Stimulated activated CD4-positive, alpha-beta T cell treated with anti-CD3 and anti-CD28 coated beads, Interleukin-12 subunit alpha, Interleukin-12 subunit beta, amount 100 ng/mL, for 24 hours (primary cell): ENCODE measurements at places on chromosomes 11 and 22.

GRCh38 chr22:44291265-44291664 lies 21.5 kb downstream of the SHISAL1 start:
- no peak for DNase-seq

DNA sequence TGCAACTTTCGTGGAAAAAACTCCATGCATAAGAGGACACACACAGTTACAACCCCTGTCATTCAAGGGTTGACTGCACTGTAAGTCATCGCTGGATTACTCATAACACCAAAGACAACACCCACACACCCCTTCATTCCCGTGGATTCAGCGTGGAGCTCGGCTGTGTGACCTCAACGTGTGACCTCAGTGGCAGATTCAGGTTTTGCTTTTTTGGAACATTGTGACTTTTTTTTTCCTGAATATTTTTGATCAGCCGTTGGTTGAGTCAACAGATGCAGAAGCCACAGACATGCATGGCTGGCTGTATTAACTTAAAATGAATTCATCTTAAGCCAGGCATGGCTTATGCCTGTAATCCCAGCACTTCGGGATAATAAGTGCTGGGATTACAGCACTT lies 19.7 kb upstream of the MUC5AC start:
- DNase-seq = no peak

DNA sequence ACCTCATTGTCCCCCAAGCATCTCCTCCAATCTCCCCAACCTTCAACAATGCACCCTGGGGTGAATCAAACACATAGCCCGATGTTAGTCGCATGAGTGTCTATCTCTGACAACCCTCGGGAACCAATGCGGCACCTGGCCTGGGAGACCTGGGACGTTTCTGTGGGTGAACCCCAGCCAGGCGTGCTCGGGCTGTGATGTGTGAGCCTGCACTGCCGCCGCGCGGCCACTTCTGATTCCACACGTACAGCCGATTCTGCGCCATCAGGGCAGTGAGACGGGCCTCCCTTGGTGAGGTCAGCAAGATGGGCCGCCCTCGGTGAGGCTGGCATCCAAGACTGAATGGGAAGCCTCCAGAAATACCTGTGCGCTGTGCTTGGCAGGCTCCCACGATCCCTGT lies 5.2 kb upstream of the H19 start:
- no peak for DNase-seq

- no peak for DNase-seq
Measured at GRCh38 chr11:16454289-16454863, 98.0 kb upstream of the SOX6 start.

GRCh38 chr11:10565493-10565892 lies 3.0 kb downstream of the LYVE1 start:
- no peak for DNase-seq

DNA sequence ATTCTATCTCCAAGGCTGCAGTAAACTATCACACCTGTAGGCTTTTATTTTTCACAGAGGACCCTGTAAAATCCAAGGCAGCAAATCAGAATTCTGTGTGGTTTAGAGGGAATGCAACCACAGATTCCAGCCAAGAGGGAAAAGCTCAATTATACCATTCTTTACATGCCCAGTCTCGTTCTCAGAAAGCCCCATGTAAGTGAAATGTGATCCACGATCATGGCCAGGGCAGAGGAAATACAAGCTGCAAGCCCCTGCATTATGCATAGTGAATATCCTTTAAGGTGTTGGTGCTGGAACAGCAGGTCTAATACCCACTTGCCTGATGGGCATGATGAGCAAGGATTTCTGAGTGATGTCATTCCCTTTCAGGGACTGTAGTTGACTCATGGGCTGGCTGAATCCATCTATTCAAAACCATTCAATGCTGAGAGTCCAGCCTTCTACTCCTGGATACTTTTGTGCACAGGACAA lies 198.7 kb upstream of the MTMR2 start:
- DNase-seq = no peak

GRCh38 chr22:48436201-48436931 lies 1391.3 kb downstream of the BRD1 start:
- no peak for DNase-seq

DNA sequence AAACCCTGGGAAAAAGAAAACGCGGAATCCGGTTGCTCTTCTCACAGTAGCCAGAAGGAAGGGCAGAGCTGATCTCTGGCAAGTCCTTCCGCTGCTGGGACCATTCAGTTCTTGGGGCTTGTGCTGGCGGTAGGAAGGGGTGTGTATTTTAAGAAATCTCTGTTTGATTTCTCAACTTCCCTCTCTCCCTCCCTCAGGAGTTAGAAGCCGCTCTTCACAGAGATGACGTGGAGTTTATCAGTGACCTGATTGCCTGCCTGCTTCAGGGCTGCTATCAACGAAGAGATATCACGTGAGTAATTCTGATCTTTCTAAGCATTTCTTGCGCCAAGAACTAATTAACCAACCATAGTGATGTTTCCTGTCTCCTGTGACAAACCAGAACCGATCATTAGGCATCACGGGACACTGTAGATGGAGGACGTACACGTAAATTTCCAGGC lies 85.9 kb upstream of the SLC25A18 start:
- DNase-seq = no peak

- no peak for DNase-seq
Measured at GRCh38 chr11:198236-198806, 5.4 kb downstream of the SCGB1C1 start.

DNA sequence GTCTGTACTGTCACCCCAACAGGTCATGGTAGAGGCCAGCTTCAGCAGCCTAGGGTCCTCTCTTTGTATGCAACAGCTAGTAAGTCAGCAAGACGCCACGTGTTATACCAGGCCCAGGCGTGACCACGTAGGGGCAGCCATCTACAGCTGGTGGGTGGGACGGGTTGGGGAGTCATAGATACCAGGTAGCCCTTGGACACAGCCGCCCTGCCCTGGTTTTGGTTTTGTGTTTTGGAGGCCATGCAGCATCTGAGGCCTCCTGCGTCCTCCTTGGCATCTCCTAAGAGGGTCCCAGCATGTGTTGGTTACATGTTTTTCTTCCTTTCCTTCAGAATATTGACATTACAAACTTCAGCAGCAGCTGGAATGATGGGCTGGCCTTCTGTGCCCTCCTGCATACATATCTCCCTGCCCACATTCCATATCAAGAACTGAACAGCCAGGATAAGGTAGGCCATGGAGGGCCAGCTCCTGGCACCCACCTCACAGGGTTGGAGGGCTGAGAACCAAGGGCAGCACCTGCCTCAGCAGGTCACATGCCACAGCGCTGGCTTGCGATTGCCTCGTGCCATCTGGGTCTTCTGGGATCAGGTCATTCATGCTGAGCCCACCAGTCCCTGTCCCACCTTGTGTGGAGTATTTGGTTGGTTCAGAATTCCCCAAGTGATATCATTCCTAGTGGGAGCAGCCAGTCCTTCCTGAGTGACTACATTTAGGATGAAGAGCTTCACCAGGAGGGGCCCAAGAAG lies 16.0 kb upstream of the ADORA2A start:
- no peak for DNase-seq

GRCh38 chr11:10979529-10979928 lies 121.7 kb upstream of the ZBED5 start:
- DNase-seq = no peak

DNA sequence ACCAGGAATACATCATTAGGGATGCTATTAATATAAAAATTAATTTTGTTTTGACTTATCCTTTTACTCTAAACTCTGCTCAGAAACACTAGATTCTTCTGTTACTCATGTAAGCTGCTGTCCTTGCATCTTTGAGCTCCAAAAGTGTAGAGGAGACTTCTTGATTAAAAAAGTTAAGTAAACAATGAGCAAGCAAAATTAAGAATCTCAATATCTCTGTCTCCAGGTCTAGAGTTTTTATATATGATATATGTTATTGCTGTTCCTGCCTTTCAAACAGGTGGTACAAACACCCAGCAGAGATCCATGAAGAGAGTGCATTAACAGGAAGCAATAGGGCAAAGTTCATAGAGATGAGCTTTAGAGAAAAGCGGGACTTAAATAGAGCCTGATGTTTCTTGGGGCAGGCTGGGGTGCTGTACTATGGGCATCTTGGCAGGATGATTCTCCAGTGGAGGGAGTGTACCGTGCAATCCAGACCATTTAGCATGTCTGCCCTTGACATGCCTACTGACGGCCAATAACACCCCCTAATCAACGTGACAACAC lies 6.9 kb downstream of the MAPK1 start:
- no peak for DNase-seq

DNA sequence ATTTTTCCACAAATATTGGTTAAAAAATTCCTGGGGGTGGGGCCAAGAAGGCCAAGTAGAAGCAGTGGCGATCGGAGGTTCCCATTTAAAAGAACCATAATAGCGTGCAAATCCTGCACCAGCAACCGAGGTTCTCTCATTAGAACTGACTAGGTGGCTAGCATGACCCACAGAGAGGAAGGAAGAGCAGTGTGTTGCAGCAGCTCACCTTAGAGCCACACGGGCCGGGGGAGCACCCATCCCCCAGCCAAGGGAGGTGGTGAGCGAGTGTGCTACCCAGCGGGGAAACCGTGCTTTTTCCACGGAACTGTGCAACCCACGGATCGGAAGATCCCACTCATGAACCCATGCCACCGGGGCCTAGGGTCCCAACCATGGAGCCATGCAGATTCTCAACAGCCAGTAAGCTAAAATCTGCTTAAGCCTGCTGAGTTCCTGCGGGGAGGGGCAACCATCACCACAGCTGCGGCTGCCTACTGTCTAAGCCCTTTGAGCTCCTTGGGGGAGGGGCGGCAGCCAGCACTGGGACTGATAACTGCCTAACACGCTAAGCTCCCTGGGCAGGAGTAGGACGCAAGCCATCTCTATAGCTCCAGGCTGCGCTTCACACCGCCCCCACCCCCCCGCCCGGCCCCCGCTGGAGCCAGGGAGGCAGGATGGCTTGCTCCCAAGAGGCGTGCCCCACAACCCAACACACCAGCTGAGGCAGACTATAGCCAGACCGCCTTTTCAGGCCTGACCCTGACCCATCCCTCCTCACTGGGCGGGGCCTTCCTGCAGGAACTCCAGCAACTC lies 21.0 kb upstream of the HTATIP2 start:
- no peak for DNase-seq

- no peak for DNase-seq
Measured at GRCh38 chr11:131612533-131612932, 242.1 kb downstream of the NTM start.

- no peak for DNase-seq
Measured at GRCh38 chr11:133266986-133267385, 265.3 kb downstream of the OPCML start.

DNA sequence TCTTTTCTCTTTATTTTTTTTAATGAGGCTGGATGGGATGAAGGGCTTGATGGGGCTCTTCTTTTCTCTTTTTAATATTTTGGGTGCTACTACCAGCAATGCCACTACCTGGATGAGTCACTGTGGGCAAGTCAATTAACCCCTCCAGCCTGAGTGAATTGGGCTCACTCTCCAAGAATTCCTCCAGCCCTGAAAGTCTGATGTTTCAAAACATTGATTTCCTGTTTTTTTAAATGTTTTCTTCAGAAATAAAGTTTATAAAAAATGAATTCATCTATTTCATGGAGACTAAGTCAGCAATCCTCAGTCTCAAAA lies 812 bp upstream of the OR5A2 start:
- DNase-seq = no peak

GRCh38 chr11:2921742-2922493 lies 7.3 kb downstream of the PHLDA2 start:
- no peak for DNase-seq

- DNase-seq = no peak
Measured at GRCh38 chr11:71062199-71062598, 190.2 kb downstream of the SHANK2 start.

GRCh38 chr11:66183494-66184048 lies 84.9 kb upstream of the RAB1B start:
- DNase-seq = no peak

DNA sequence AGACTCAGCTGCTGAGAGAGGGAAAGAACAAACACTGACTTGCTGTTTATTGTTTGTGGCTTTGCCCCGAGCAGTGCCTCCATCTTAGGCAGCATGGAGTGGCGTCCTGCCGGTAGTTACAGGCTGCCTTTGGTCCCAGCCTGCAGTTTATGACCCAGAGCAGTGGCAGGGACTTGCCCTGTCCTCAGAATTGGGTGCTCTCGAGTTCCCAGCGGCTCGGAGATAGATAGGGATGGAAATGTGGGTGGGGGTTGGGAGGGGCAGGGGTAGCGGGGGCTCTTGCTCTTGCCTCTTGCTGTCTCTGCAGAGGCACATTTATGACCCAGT lies 3.1 kb downstream of the ALX4 start:
- DNase-seq = no peak

DNA sequence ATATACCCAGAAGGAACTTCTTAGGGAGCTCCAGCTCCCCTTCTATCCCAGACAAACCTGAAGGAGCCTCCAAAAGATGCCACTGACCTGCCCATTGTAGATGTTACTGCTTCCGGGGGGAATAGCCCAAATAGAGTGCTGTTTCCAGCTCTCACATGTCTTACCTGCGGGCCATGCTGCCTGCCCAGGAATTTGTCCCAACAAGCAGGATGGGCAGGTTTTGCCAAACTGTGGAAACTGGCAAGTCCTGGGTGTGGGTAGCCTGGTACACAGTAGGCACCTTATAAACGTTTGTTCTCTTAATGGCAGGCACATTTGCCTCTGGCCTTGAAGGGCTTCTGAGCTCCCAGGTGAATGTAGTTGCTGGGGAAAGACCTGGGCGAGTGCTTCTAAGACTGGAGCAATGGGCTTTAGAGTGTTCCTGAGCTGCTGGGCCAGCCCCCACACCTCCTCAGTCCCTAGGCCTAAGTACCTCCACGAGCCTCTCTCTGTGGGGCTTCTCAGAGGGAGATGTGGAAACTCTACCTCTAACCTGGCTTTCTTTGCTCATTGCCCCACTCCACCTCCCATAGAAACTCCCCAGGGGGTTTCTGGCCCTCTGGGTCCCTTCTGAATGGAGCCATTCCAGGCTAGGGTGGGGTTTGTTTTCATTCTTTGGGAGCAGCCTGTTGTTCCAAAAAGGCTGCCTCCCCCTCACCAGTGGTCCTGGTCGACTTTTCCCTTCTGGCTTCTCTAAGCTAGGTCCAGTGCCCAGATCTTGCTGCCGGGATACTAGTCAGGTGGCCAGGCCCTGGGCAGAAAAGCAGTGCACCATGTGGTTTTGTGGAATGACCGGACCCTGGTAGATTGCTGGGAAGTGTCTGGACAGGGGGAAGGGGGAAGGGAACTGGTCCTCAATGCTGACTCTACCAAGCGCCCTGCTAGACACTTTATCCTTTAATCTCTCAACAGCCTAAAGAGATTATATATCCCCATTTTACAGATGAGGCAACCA lies 37.2 kb downstream of the LIMK2 start:
- DNase-seq = no peak

DNA sequence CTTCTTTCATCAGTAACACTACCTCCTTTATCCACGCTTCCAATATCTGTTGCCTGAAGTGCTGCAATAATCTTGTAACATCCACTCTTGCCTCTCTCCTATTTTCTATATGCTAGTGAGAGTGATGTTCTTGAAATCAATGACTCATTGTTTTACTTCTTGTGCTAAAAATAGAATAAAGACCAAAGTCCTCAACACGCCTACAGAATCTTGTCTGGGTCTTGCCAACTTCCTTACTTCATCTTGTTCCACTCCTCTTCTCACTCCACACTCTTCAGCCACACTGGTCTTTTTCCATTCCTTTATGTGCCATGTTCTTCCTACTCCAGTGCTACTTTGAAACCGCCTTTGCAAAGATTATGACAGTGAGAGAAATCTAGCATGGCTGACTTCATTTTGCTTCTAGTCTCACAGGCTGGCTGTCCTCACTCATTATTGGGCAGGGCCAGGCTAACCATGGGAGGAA lies 136.4 kb downstream of the CCDC81 start:
- DNase-seq = no peak
